ENCODE measurements at places on chromosomes 5 and 9.

- no peak for DNase-seq
Measured at GRCh38 chr9:98442114-98442513, 186.7 kb upstream of the TBC1D2 start.

- no peak for DNase-seq
Measured at GRCh38 chr9:112531666-112532282, 45.1 kb downstream of the KIAA1958 start.

GRCh38 chr5:13771011-13771571 lies 173.4 kb downstream of the DNAH5 start:
- DNase-seq, result no peak

- DNase-seq, result peak; percentile 70
Measured at GRCh38 chr9:87327575-87328125, 170.0 kb upstream of the DAPK1 start.

DNA sequence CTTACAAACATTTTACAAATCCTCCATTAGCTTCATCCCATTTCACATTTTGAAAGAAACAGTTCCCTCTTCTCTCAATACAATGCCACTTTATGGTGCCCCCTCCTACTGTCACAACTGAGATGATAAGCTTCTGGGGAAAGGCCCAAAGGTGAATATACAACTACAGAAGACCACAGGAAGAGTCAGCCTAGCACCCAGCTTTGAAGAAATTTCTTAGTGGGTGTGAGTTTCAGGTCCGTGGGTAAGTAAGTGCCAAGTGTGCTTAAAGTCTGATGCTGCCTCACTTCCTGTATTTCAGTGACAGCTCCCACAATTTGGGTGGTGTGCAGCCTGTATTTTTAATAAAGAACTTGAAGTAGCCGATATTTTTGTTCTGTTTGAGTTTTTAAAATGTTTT lies 68.1 kb downstream of the ARHGEF28 start:
- no peak for DNase-seq

- no peak for DNase-seq
Measured at GRCh38 chr9:19934301-19934871, 145.5 kb upstream of the SLC24A2 start.

GRCh38 chr9:94973451-94973941 lies 247.0 kb downstream of the AOPEP start:
- no peak for DNase-seq

DNA sequence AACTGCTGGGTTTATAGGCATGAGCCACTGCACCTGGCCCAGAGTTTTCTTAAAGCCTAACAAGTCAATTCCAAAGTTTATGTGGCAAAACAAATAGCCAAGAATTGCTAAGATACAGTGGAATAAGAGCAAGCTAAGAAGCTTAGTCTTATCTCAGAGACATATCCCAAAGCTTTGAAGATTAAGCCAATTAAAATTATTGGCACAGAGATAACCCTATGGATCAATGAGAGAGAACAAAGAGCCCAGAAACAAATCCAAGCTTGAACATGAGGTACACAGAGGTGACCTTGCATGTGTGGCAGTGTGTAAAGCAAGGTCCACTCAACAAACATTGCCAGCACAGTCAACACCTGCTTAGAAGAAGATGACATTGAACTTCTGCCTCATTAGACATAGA lies 13.3 kb downstream of the BTNL3 start:
- no peak for DNase-seq

GRCh38 chr5:113678924-113679575 lies 165.6 kb downstream of the YTHDC2 start:
- peak; percentile 19 for DNase-seq

GRCh38 chr5:135343413-135343812 lies 55.6 kb downstream of the MACROH2A1 start:
- DNase-seq, result no peak

- DNase-seq, result peak; percentile 80
Measured at GRCh38 chr5:66849803-66850202, 253.6 kb downstream of the MAST4 start.

- DNase-seq, result no peak
Measured at GRCh38 chr5:90342576-90342975, 67.0 kb downstream of the CETN3 start.

- DNase-seq, result no peak
Measured at GRCh38 chr9:123175854-123176629, 92.3 kb downstream of the STRBP start.

DNA sequence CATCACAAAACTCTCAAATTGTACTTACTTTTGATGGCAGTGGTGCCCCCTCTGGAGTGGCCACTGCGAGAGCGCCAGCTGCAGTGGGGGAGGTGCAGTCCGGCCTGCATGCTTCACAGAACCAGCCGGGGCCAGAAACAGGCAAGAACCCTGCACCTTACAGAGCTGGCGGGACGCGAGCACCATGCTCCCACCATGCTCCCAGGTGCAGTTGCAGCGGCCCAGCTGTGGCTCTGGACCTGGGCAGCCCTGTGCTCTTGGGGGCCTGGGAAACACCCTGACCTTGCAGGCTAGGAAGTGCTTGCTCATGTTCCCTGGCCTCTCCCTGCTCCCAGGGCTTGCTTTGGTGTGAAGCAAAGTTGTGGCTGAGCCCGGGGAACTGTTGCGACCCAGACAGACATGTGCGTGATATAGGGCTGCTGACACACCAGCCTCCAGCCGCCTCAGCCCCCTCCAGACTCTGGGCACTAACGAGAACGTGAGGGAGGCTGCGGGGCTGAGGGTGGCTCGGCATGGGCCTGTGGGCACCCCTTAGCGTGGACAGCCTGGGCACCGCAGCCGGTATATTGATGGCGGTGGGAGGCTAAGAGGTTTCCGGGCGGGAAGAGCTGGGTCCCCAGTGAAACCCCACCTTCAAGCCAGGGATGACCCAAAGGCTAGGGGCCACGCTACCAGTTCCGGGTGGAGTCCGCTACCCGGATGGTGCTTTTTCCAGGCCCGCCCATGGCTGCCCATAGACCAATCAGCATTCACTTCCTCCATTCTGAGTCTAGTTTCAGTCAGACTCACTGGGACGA lies 1809.9 kb upstream of the ACO1 start:
- no peak for DNase-seq

DNA sequence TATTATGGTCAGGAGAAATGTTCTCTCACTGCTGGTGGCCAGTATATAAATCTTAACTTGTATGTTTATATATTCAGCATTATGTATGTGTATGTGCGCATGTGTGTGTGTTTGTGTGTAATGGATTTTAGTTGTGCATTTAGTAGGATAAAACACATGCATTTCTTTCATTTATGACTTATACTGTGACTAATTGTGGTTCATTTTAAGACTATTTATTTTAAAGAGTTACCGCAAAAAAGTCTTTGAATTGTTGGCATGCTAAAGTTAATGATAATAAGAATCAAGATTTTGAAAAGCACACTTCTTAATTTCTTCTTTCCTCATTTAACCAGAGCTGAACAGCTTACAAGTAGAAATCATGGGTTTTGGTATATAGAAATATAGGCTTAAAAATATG lies 60.9 kb downstream of the RAI14 start:
- no peak for DNase-seq

DNA sequence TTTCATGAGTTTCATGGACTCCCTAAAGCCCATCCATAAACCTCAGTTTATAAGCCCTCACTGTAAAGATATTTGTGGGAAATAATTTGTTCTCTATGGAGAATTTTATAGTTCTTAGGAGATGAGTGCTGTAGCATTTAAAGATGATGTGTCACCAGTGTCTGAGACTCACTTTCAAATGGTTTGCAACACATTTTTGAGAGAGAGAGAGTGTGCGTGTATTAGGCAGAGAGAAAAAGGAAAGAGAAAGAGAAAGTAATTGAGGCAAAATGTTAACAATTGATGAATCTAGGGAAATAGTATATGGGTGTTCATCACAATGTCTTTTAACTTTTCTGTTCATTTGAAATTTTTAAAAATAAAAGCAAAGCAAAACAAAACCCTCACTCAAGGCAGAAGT lies 479.0 kb downstream of the ZSWIM6 start:
- DNase-seq, result no peak

- no peak for DNase-seq
Measured at GRCh38 chr5:126983874-126984266, 46.5 kb downstream of the MARCHF3 start.

DNA sequence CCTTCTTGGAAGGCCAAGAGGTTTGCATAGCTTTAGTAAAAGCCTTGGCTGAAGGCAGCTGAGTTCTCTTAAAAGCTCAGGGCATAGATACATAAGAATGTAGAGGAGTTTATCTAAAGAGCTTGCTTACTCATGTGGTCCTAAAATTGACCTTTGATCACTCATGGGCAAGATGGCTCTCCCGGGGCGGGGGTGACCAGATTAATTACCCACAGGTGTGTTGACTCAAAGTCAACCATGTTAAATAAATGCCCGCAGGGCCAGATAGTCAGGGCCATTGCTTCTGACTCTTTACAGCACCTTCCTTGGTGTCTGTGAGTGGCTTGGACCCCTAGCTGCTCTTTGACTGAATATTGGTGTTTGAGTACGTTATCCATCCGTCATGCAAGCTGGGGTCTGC lies 33.1 kb upstream of the GHR start:
- DNase-seq, result no peak

DNA sequence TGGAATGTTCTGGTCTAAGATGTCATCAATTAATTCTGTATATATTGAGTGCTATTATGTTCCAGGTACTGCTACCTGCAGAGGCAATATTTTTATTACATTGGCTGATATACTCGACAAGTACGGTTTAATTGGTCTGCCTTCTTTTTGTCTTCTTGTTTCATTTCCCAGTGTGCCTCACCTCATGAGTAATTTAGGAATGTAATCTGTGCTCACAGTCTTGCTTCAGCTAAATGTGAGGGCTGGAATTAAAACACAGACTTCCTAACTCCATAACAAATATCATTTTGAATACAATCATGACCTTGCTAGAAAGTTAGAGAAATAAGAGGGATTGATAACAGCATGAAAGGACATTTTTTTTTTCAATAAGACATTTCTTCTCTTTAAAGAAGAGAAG lies 20.1 kb upstream of the SPINK5 start:
- DNase-seq, result peak; percentile 68

DNA sequence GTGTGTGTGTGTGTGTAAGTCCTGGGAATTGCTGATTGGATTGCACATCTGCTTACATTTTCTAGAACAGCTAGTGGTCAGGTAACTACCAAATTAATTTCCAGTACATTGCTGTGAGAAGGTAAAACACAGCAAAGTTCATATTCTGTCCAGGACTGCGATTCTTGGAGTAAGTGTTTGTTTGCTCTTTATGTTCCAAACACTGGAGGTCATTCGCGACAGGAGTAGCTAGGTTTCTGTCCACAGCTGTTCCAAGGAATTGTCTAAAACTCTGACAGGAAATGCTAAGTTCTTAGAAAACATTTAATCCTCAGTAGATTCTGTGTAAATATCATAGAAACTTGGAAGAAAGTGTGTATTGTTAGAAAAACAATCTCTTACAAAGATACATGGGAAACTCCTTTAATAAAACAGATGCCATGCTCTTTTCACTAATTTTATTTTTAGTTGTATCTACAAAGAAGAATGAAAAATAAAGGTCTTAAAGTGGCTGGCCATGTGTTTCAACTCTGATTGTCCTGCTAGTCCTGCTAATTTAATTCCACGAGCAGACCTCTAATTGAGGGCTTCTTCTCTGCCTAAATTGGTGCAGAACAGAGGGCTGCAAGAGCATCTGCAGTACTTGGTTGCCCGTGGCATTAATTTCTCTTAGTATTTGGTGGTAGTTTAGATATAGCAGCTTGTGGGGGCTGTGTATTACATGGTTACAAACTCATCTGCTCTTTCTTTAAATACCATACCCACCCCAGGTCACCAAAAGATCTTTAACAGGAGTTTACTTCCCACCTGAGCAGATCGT lies 464.5 kb downstream of the RASEF start:
- DNase-seq, result no peak

- DNase-seq, result no peak
Measured at GRCh38 chr5:71783891-71784290, 64.8 kb downstream of the CARTPT start.

- DNase-seq, result no peak
Measured at GRCh38 chr5:39570403-39571027, 145.7 kb upstream of the DAB2 start.

GRCh38 chr5:157956271-157956885 lies 97.4 kb upstream of the CLINT1 start:
- no peak for DNase-seq

- DNase-seq, result no peak
Measured at GRCh38 chr9:93952784-93953495, 2.2 kb downstream of the BARX1 start.

GRCh38 chr9:86721226-86721781 lies 226.0 kb downstream of the GAS1 start:
- peak; percentile 92 for DNase-seq

- no peak for DNase-seq
Measured at GRCh38 chr5:160181965-160182622, 47.2 kb upstream of the FABP6 start.

DNA sequence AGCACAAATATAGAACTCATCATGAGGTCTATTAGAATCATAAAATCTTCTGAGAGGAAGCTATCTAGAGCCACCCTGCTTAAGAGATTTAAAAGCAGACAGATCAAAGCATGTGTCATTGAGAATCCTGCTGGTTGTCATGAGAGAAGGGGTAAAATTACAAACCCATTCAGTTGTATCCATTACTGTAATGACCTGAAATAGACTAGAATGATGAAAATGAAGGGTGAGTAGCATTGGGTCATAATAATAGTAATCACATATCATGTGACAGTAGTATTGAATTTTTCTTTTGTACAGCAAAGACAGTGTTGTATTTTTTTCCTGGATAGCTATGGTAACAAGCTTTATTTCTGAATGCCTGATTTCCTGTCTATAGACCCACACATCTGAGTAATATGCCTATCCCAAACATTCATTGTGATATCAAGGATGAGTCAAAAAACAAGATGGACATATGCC lies 149.0 kb downstream of the PDE4D start:
- no peak for DNase-seq

DNA sequence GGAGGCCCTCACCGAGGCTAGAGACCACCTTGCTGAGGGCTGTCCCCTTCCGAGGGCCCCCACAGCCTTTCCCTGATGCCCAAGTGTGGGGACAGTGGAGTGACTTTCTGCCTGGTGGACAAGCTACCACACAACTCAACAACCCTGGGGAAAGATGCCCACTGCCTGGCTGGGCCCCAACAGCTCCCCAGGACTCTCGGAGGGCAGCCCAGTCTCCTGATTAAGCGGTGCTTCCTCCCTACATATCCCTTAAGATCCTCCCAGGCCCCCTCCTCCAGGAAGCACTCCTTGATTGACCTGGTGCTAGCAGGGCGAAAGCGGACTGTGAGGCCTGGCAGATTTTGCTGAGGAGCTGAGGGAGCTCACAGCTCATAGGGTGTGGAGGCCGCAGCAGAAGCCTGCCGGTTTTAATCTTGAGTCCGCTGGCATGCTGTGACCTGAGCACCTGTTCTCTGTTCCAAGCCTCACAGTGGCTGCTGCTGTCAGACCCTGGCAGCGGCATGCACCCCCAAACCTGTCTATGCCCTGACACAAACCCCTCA lies 2.2 kb downstream of the NSMF start:
- no peak for DNase-seq
